ENCODE measurements at places on chromosomes 5 and 9. TPM values are rescaled to one million over a fixed set of nuclear protein-coding genes. Genes with fewer than 3 reads are reported as not detected.

- no peak for DNase-seq
Observed at GRCh38 chr9:87557996-87558395, 60.3 kb downstream of the DAPK1 start.

GRCh38 chr9:78122631-78123030 is 91.0 kb upstream of the GNAQ start:
- peak; percentile 71 for DNase-seq

DNA sequence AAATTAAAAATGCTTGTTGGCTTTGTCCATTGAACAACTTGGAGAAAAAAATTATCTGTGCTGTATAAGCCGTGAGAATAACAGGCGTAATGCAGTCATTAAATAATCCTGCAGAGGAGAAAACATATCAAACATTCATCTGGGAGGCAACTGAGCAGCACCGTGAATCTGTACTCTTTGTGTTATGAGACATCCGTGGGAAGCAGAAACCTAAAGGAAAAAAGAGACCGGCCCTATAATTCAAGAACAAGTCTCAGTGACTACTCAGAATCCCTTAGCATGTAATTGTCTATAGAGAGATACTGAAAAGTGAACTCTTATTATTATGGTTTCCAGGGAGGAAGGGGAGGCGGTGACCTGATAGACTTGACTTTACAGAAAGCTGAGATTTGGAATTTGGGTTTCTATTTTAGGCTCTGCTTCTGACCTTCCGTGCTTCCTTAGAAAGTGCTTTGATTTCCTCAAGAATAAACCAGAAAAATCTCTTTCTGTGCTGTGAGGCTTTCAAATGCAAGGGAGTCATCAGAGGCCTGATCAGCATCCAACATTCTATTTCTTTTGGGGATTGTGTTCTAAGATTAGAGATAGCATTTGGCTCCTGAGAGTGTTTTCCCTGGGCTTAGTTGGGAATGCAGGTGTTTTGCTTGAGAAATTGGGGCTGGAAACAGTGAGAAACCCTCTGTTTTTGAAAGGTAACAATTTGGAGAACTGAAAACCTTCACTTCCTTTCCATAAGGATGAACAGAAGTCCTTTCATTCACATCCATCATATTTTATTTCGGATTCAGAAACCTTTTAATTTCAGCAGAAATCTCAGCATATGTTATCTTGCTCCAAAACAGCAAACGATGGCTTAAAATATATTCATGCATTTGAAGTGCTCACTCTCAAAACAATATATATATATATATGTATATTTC is 296.7 kb downstream of the CSNK1G3 start:
- DNase-seq: no peak

- no peak for DNase-seq
Observed at GRCh38 chr5:7606840-7607465, 211.0 kb downstream of the ADCY2 start.

Gene SLC6A19
- total RNA-seq: not detected

Gene ZNG1A
- 45.3 TPM for total RNA-seq

Gene CARD9
- total RNA-seq: not detected

Gene KCNIP1
- total RNA-seq: not detected

Gene SPINK13
- total RNA-seq: not detected

DNA sequence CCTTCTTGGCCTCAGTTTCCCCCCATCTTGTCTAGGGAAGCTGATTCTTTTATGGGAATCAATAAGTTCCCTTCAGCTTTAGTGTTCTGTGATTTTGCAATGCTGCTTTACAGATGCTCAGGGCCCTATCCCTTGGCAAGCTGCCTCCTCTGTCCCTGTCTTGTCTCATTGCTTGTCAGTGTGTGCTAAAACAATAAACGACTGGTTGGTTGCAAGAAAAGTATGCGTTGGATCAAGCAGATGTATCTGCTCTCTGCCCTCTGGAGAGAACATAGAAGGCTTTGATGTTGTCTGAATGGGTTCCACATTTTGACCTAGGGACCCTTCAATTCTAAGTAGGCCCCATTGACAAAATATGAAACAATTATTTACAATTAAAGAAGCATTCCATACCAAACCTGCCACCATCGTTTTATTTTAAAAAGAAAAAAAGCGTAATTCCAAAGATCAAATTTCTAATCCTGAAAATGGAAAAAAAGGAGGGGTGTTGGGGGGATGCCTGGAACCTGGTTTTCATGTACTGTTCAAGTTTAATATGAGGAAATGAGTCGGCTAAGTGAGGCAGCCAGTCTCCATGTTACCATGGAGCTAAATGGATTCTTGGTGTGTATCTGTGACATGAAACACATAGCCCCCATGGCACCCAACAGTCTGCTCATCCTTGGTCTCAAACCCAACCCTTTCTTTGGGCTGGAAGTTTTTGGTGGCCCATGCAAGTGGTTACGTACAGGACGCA is 31.2 kb upstream of the TARS1 start:
- DNase-seq: peak; percentile 53

Gene CARTPT
- not detected for total RNA-seq

DNA sequence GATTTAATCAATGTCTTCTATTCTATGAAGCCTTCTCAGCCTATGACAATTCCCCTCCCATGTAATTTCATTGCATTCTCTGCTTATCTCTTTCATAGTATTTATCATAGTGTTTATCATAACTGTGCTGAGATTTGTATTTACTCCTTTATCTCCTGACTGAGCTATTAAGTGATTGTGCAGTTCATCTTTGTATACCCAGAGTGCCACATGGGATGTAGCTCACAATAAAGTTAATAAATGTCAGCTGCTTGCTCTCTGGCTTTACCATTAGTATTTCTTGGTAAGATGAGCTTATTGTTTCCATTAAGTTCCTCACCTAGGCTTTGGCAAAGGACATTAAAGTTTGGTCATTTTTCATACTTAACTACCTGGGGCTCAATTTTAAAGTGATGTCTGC is 275.1 kb upstream of the MPDZ start:
- DNase-seq: no peak

DNA sequence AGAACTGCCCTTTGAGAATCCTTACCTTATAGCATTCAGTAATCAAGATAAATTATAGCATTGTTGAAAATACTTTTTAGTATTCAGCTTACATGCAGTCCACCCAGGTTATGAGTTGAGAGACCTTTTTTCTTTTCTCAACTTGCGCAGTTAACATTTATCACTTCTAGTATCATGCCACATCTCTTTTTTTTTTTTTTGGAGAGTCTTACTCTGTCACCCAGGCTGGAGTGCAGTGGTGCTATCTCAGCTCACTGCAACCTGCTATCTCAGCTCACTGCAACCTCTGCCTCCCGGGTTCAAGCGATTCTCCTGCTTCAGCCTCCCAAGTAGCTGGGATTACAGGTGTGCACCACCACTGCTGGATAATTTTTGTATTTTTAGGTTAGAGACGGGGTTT is 29.0 kb downstream of the LRRC70 start:
- no peak for DNase-seq

- DNase-seq: no peak
Observed at GRCh38 chr9:34555002-34555348, 32.2 kb upstream of the ENHO start.

GRCh38 chr9:532707-533106 is 308.8 kb upstream of the DMRT1 start:
- DNase-seq: no peak

DNA sequence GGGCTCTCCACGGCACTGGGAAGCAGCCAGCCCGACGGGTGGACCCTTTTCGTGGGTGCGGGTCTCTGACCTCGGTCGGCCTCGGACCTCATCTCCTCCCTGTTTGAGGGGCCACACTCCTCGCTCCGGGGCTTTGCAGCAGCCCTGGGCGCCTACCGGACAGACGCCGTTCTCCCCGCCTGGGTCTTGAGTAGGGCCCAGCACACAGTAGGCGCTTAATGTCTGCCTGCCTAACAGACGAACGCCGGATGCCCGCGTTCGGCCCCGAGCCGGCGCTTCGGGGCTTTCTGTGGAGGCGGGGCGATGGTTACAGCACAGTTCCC is 842 bp upstream of the GTF3C5 start:
- DNase-seq: no peak
